Breast epithelium (tissue), 4 donors: ENCODE measurements at places on chromosomes 12 and 14.

GRCh38 chr12:76143343-76144244, 59.1 kb upstream of the NAP1L1 start:
- no peak for DNase-seq

DNA sequence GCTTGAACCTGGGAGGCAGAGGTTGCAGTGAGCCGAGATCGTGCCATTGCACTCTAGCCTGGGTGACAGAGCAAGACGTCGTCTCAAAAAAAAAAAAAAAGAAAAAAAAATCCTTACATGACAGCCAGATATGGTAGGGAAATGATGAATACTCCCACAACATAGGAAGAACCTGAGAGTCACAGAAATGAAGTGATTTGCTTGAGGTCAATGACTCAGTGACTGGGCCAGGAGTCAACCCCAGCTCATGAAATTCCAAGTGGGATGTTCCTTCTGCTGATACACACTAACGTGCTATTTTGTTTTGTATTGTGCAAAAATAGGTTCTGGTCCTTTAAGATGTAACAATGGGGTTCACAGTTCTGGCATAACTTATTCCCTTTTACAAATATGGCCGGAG, 9.0 kb downstream of the RHOF start:
- no peak for DNase-seq

- DNase-seq = no peak
Measured at GRCh38 chr14:87813686-87814085, 179.3 kb downstream of the GALC start.

- no peak for DNase-seq
Measured at GRCh38 chr14:106204063-106204462, 677.7 kb downstream of the TMEM121 start.

GRCh38 chr12:113453330-113453729, 18.3 kb downstream of the LHX5 start:
- no peak for DNase-seq

- DNase-seq = no peak
Measured at GRCh38 chr14:104445832-104446381, 133.7 kb upstream of the C14orf180 start.

GRCh38 chr12:19411234-19412204, 27.8 kb upstream of the AEBP2 start:
- no peak for DNase-seq

GRCh38 chr14:61196034-61196433, 85.1 kb downstream of the TMEM30B start:
- DNase-seq = no peak

DNA sequence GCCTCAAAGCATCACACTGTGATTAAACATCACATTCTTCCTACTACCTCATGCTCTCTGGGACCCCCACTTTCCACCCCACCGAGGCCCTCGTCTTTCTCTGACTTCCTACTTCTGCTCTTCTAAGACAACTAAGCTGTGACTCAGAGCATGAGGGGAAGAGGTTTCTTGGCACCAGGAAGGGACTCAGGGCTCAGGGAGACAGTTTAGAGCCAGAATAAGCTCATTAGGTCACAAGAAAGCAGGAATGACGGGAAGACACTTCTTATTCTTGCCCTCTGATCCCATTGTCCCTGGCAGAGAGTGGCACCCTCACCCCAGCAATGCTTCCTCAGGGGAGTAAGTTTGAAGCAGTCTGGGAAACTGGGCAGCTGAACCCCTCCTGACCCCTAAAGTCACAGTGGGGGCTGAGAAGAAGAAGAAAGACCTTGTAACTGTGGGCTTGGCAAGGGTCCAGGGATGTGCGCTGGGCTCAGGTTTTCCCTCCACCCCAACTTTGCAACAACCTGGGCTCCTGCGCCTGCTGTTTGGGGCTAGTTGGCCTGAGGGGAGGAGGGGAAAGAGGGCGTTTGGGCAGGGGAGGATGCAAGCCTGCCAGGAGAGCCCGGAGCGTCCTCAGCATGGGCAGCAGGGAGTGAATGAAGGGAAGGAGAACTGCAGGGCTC, 64.6 kb upstream of the ACTN1 start:
- peak; percentile 63 for DNase-seq

DNA sequence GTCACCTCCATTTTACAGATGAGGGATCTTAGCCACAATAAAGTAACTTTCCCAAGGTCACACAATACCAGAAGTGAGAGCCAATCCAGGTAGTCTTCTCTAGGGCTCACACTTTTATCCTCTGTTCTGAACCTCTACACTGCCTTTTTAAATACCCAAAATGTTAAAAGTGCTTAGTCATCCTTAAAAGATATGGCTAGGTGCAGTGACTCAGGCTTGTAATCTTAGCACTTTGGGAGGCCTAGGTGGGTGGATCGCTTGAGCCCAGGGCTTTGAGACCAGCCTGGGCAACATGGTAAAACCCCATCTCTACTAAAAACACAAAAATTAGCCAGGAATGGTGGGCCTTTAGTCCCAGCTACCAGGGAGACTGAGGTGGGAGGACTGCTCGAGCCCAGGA, 104.1 kb upstream of the PPP4R3A start:
- DNase-seq = no peak

DNA sequence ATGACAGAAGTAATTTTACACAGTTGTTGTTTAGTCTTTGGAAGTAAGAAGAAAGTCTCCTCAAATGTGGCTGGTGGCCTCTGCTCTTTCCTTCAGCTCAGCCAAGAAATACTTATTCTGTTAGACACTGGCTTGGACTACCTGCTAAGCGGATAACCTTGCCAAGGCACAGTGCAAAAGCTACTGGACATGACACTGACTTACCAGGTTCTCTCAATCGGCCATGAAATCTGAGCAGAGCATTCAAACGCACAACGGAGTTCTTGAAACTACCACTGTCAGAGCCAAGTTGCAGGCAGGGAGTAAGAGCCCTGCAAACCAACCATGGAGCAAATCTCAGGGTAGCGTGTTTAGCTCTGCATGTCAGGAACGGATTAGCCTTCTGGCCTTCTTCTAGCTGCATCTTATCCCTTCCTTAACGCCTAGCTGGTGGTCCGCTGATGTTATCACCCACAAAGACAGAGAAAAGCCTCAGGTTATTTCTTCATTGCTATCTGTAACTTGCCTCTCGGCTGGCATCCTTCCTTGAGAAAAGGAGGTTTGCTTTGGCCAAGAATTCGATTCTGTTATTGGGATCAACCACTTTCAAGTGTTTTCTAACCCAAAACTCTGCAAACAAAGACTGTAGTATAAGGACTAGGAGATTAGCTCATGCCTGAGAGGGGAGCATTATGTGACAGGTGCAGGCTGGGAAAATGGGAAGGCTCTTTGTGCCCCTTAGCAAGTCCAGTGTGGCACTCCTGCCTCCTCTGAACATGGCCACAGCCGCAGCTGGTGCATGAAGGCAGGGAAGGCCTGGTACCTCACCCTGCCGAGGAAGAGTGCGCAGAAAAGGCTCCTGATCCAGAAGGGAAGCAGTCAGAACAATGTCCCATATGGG, 223.4 kb downstream of the GLT1D1 start:
- no peak for DNase-seq

- no peak for DNase-seq
Measured at GRCh38 chr12:68470664-68471328, 138.6 kb upstream of the MDM1 start.

DNA sequence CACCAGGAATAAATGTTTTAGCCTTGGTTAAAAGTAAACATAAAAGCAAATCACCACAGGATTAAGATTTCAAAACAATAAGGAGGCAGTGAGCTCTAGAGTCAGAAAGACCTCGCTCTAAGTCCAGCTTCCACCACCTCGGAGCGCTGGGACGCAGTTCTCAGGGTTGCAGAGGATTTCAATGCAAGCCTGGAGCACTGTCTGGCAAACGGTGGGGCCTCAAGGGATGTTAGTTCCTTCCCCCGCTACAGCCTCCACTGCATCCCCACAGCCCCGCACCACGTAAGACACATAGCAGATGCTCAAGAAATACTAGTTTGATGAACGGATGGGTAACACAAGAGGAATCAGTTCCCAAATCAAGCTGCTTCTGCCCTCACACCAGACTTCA, 39.3 kb upstream of the TMCC3 start:
- DNase-seq = no peak

DNA sequence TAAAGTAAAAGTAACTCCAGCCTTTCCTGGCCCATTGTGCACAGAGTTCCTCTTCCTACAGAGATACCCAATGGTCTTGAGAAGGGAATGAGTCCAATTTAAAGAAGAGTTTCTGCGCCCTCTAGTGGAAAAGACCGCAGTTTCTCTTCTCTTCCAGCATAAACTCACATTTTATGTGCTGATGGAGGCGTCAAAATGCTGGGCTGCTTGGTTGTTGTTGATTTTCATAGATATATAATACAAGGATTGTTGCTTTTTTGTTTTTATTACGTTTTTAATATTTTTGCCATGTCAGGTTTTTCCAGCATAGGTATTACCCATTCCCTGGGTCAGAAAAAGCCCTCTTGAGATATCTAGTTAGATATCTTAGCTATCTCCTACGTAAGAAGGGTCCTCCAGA, 356.9 kb upstream of the STXBP6 start:
- DNase-seq = no peak

- no peak for DNase-seq
Measured at GRCh38 chr12:54571193-54572188, 17.0 kb downstream of the PPP1R1A start.

- no peak for DNase-seq
Measured at GRCh38 chr14:53766601-53767000, 190.0 kb downstream of the BMP4 start.

GRCh38 chr12:104459368-104459909, 2.7 kb downstream of the CHST11 start:
- no peak for DNase-seq

- no peak for DNase-seq
Measured at GRCh38 chr14:55840821-55841220, 260.8 kb downstream of the KTN1 start.

GRCh38 chr12:56520048-56520447, 1.6 kb upstream of the RBMS2 start:
- DNase-seq = no peak
